ENCODE measurements at places on chromosomes 4 and X.

- DNase-seq = no peak
These were observed 594 bp upstream of the ARHGAP24 start for GRCh38 chr4:85474356-85474755.

GRCh38 chr4:40357738-40358137, 22.6 kb downstream of the CHRNA9 start:
- no peak for DNase-seq

- DNase-seq = no peak
These were observed 181.7 kb upstream of the TBC1D9 start for GRCh38 chr4:140937866-140938265.

DNA sequence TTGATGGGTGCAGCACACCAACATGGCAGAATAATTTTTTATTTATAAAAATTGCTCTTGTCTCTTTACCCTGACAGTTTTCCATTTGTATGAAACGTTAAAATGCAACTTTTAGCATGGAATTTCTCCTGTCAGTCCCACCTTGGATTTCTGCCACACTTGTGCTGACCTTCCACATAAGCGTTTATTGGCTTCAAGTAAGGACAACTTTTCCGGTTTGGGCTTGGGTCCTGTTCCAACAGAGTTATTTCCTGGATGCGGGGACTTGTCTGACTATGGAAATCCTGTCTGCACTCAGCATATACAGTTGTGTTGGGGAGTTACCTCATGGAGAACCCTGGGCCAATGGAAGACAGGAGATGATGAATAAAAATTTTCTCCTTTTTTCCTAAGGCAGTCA, 294.7 kb downstream of the NAF1 start:
- DNase-seq = no peak

GRCh38 chr4:172881645-172882044, 287.0 kb upstream of the GALNT7 start:
- no peak for DNase-seq

DNA sequence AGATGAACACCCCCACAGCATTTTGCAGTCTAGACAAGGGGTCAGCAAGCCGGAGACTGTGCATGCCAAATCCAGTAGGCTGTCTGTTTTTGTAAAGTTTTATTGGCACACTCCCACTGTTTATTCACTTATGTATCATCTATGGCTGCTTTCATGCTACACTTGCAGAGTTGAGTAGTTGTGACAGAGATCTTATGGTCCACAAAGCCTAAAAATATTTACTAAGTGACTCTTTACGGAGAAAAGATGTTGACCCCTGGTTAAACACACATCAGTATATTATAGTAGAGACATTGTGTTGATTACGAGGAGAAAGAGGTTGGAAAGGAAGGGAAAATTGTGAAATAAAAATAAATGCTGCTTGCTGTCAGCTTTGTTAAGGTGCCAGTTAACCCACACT, 2.2 kb upstream of the LHFPL1 start:
- peak; percentile 10 for DNase-seq

DNA sequence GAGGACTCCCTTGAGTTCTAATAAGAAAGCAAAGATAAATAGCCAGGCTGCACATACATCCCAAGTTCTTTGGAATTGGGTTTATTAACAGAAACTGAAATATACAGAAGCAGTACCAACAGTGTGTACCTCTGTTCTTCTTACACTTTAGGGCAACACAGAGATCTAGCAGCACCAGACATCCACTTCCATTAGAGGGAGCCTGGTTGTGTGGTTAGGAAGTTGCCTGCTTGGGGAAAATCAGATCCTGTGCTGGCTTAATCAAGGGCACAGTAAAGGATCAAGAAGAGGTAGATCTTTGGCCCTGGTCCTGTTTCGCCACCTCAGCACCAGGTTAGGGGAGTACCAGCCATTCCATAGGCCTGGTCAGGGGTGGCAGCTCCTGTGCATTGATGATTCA, 231.1 kb upstream of the ARHGAP24 start:
- DNase-seq = no peak

DNA sequence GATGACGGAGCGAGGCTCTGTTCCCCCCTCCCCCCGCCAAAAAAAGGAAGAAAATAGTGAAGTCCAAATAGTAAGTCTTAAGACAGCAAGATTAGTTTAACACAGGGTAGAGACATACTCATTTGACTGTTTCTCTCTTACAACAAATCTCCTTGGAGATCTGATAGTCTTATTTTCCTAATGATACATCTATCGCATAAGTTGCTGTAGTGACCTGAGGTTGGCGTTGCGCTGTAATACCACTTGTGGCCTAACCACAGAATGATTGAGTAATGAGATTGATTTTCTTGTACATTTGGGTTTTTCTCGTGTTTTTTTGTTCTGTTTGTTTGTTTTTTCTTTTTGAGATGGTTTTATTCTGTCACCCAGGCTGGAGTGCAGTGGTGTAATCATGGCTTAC, 27.2 kb downstream of the OCIAD1 start:
- no peak for DNase-seq

GRCh38 chr4:65624651-65625050, 45.6 kb downstream of the EPHA5 start:
- no peak for DNase-seq

DNA sequence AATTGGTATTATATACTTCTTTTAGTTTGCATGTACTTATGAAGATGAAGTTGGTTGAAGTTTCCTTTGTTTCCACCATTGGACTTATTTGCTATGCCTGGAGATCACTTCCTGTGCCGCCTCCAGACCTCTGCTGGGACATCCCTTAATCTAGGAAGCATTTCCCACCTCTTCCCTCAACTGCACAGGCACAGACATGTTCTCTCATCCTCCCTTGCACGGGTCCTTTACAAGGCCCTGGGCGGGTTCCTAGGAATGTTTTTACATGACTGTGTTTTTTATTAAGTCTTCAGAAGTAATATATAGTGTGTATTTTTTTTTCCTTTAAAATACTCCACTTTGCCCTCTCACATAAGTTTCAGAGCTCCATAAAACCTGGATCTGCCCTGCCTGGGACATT, 51.0 kb downstream of the TMEM131L start:
- no peak for DNase-seq

GRCh38 chrX:41732260-41732659, 8.3 kb downstream of the GPR82 start:
- no peak for DNase-seq

GRCh38 chr4:16027626-16028025, 56.2 kb downstream of the PROM1 start:
- DNase-seq = no peak

- DNase-seq = no peak
These were observed 408.9 kb downstream of the NAP1L3 start for GRCh38 chrX:93264261-93265002.

DNA sequence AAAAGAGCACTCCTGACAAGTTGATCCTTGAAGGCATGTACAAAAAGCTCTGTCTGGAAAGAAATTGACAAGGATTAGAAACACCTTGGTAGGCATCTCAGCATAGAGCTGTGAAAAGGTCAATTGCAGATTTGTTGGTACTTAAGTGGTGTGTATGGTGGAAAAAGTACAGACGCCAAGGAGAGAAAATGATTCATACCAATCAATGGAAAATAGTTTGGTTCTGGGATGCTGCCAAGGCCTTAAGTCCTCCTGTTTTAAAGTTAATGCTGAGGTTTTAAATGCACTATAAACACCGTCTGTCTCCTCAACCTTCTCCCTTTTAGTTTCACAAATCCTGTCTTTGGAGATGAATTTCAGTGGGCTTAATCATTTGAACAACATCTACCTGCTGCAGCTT, 524.1 kb downstream of the IL15 start:
- DNase-seq = no peak

- no peak for DNase-seq
These were observed 63.4 kb downstream of the DCTD start for GRCh38 chr4:182853731-182854330.

DNA sequence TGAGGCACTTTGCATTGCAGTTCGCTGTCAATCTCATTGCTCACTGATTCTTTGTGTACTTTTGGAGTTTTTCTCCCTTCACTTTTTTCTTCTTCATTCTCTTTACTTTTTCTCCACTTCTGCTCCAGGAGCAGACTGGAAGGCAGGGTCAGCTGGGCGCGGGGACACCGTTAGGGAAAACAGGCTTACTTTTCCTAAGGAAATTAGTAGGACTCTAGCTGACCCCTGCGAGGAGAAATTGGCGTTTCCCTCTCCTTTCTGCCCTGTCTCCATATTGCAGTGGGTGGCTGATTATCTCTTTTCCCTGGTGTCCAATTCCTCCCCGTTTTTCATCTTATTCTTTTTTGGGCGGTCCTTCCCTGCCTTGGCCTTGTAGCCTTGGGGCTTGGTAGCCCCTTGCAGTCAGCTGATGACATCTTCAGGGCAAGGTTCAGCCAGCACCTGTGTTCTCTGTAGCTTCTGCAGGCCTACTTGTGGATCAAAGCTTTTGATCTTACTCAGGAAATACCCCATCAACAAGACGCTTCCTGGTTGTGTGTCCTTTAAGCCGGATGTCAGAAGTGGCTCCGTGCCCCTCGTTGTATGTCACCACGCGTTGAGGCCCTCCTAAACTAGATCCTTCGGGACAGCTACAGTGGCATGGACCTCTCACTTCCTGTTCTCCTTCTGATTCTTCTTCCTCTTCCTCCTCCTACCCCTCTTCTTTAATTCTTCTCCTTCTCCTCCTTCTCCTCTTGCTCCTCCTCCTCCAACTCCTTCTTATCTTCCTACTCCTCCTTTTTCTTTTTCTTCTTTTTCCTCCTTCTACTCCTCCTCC, 36.1 kb downstream of the NBDY start:
- DNase-seq = no peak

- no peak for DNase-seq
These were observed 156.5 kb upstream of the DKK2 start for GRCh38 chr4:107192601-107193000.

DNA sequence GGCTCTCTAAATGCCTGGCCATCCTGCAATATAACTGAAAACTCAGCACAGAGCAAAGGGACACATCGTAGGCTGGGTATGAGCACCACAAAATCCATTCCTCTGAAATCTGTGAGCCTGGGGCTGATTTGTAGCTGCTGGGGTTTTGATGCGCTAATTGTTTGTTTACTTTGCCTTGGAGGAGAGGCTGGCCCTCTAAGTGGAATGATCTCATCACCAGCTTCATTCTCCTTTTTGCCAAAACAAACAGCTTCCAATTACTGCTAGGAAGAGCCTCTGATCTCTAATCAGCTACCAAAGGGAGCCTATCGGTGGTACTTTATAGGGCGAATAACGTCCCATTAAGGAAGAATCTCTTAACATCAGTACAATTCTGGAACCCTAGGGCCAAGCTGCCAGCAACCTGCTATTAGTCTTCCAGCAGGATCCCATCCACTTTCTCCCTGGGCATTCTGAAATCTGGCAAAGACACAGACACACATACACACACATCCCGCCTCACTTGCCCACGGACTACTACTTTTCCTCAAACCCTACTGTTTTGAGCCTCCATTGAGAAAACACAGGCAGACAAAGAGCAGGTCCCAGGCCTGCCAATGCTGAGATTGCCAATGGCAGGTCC, 5.8 kb downstream of the ANOS1 start:
- DNase-seq = peak; percentile 90

DNA sequence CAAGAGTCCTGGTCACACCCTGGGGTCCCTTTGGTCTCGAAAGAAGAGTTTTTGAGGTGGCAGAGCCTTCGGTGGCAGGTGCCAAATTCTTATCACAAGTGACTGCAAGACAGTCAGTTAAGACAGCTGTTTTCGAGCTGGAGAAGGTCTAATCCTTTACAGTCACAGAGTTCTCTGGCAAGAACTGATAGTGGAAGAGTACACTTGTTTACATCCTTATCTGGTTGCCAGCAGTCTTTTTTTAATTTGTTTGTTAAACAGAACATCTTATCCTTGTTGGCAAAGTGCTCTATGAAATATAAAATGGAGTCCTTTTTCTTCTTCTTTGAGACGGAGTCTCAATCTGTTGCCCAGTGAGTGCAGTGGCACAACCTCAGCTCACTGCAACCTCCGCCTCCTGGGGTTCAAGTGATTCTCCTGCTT, 50.4 kb upstream of the ELOVL6 start:
- no peak for DNase-seq

GRCh38 chr4:10104211-10104990, 12.2 kb downstream of the WDR1 start:
- no peak for DNase-seq

- DNase-seq = no peak
These were observed 31.2 kb upstream of the PPM1K start for GRCh38 chr4:88315460-88316017.

- DNase-seq = peak; percentile 4
These were observed 218.9 kb downstream of the FBXW7 start for GRCh38 chr4:152316969-152317368.

DNA sequence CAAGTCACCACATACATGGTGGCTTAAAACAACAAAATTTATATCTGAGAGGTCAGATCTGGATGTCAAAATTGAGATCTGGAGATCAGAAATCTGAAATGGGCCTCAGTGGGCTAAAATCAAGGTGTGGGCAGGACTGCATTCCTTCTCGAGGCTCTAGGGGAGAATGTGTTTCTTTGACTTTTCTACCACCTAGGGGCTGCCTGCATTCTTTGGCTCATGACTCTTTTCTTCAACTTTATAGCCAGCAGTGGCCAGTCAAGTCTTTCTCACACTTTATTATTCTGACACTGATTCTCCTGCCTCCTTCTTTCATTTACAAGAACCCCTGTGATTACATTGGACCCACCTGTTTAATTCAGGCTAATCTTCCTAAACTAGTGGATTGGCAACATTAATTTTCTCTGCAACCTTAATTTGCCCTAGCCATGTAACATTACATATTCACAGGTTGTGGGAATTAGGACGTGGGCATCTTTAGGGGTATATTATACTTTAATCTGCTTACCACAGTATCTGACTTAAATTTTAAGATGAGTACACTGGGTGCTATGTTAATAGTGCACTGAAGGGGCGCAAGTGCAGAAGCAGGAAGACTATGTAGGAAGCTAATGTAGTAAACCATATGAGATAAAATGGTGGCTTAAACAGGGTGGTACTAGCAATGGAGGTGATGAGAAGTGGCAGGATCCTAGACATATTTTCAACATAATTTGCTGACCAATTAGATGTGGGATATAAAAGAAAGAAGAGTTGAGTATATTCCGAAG, 188.0 kb downstream of the SLC4A4 start:
- DNase-seq = no peak

- no peak for DNase-seq
These were observed 4.4 kb upstream of the PRDX4 start for GRCh38 chrX:23662853-23663252.

DNA sequence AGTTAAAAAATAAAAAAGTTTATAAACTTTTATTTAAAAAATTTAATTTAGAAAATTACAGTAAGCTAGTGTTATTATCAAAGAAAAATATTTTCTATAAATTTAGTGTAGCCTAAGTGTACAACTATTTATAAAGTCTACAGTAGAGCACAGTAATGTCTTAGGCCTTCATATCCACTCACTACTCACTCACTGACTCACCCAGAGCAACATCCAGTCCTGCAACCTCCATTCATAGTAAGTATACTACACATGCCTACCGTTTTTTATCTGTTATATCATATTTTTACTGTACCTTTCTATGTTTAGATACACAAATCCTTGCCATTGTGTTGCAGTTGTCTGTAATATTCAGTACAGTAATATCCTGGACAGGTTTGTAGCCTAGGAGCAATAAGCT, 129.0 kb upstream of the FAM47B start:
- no peak for DNase-seq
